ENCODE measurements at places on chromosomes 12 and 14. TPM values are rescaled to one million over a fixed set of nuclear protein-coding genes. Genes with fewer than 3 reads are reported as not detected.
A peak's percentile ranks its signal among the peaks of the same experiment; 100 is the strongest.

- no peak for DNase-seq
Measured at GRCh38 chr12:75482646-75483045, 2.1 kb downstream of the GLIPR1 start.

The FIGNL2 gene
- polyA plus RNA-seq = 1.5 TPM

The TEAD4 gene
- polyA plus RNA-seq = 86.2 TPM

DNA sequence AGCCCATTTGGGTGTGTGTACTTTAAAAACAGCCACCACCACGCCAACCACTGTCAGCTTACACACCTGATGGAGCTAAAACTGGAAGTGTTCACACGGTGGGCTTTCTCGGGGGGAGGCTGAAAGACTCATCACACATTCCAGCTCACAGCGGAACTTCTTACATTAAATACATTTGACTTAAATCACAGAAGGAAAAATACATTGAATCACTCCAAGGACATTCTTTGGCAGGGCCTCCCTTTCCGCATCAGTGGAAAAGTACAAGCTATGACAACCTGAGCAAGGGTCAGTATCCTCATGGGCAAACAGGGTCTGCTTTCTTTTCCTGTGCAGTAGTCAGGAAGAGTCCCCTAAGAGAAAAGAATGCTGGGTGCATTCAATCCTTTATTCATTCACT is 31.0 kb upstream of the TC2N start:
- peak; percentile 92 for DNase-seq

DNA sequence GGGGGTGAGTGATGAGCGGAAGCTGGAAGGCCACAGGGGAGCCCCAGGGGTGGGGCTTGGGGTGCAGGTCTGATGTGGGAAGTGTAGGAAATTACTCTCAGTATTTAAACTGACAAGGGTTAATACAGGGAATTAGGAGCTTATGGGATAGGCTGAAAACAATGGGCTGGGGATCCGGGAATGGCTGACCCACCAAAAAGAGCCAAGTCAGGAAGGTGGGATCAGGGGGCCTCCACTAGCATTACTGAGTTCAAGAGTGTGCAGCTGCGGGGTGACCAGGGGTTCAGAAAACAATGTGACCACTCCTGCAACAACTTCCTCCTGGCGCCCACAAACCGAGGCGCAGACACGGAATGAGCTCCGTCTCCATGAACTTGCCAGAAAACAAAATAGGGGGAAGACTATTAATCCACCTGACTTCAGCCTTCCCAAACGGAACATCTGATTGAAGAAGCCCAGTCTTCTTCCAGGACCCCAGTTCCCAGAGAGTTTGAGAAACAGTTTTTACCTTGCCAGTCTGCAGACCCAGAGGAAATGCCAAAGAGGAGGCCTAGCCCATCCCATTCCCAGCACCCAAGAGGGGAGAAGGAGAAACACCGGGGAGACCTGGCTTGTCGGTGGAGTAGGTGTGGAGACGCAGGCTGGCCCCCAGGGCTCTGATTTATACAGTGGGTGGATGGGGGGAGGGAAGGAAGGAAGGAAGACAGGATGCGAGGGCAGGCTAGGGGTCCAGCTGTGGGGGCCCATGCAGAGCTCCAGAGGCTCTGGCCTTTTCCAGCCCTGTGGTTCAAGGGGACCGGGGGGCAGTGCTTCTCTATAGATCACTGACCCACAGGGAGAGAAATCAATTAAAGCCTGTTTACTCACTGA is 16.5 kb upstream of the YY1 start:
- peak; percentile 39 for DNase-seq

The SLCO1B1 gene
- polyA plus RNA-seq = 0.19 TPM

DNA sequence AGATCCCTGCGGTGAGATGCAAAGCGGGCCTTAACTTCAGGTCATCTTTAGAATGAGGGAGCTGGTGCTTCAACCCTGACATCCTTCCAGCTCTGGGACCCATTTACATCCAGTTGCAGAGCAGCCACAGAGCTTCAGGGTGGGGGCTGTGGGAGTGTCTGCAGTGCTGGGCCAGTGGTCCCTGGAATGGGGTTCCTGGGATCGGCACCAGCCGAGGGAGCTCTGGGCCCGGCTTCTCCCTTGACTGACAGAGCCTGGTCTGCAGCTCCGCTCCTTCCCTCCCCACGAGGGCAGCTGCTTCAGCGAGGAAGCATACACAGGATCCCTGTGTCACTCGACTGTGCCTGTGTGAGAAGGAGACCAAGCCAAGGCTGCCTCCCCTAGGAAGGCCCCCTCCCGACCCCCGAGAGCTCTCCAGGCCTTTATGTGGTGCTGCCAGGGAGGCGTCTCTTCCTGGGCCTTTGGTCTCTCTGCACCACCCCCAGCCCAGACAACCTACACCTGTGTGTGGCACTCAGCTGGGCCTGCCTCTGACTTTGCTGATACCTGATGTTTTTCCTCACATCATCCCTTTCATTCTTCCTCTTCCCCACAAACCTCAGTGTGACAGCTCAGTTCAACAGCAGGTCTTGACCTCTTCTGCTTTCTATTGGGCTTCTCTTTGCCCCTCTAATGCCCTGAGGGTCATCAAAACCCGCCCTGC is 48.1 kb upstream of the RIN3 start:
- no peak for DNase-seq

The FAM181A gene
- 0.15 TPM for polyA plus RNA-seq

DNA sequence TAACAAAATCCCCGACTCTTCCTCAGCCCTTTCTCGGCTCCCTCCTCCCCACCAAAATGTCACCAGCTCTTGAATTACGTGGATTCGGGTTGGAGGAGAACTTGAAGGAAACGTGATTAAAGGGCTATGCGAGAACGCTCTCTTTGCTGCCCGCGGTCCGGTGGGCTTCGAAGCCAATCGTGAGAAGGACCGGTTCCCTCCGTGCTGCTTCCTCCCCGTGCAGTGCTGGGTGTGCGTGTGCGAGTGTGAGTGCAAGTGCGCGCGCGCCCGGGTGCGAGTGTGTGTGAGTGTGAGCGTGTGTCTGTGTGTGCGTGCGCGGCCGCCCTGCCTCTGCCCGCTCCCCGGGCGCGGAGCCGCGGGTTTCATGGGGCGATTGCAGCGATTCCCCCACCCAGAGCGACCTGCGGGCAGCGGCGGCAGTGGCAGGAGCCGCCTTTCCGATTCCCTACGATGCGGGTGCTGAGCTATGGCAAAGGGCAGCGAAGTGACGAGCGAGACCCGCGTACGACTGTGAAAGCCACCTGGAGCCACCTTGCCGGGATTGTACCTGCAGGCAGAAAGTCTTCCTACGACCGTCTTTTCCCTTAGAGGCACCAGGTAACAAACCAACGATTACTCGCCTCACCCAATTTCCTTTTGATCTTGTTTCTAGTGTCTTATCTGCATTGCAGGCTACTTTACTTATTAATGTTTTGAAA is 1.4 kb downstream of the LRFN5 start:
- DNase-seq = peak; percentile 51

DNA sequence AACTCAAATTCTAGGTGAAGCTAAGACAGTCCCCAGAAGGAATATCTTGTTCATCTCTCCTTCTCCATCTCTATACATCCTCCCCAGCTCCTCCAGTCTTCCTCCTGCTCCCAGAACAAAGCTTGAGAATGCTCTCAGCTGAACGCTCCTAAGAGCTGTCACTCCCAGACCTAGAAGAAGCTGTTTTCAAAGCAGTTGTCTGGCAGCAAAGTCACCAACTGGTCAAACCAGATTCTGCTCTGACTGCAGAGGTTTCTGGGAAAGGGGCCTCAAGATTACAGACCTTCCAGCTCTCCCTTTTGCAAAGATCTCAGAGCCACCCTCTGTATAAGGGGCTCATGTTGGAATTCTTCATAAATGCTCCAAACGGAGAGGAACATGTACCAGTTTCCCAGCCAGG is 9.6 kb upstream of the HSPB8 start:
- no peak for DNase-seq

DNA sequence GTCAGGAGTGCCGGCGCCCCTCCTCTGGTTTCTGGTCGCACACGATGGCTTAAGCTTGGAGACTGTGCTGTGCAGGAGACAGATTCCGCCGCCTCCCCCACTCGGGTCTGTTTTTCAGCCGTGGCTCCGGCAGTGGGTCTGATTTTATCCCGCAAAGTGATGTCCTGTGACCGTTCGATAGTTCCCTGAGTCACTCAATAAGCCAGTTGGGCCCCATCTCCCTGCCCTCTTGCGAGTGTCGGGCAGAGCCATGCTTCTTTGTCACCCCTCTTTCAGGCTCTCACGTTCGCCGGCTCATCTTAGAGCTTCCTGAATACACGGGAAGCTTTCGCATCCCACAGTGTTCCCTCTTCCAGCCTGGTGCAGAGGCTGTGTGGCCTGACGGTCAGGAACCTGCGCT is 127.8 kb upstream of the RFLNA start:
- DNase-seq = no peak

- no peak for DNase-seq
Measured at GRCh38 chr14:49581209-49582112, 4.7 kb downstream of the RPS29 start.

DNA sequence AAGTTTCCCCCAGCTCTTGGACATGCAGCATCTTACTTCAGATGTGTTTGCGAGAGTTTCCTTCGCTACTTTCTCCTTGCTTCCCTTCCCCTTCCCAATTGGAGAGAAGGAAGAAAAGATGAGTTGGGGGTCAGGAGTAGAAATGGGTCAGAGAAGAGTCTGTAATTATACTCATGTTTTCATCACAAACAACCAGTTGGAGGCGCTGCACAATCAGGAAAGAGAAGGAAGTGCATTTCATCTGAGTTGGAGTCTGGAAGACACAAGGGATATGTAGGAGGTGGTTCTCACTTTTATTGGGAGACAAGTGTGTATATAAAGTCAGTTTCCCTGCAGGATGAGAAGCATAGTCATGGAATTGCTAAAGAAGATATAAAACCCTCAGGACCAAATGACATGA is 31.3 kb upstream of the VSX2 start:
- DNase-seq = no peak

The NELL2 gene
- 2.4 TPM for polyA plus RNA-seq

The OVCH1 gene
- polyA plus RNA-seq = 0.15 TPM

The GRIN2B gene
- polyA plus RNA-seq = 0.80 TPM

DNA sequence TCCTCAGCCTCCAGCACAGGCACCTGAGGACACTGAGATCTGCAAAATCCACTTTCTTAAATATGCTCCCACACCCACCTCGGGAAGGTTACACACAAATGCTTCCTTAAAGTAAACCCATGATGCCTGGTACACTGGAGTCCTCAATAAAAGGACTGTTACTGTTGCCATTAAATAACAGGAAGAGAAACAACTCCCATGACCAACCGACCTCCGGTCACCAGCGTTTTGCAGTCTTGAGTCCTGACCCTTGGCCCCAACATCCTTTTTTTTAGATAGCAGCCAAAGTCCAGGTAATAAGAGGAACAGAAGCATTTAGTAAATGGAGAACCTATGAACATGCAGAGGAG is 42.4 kb downstream of the ITPK1 start:
- peak; percentile 47 for DNase-seq

DNA sequence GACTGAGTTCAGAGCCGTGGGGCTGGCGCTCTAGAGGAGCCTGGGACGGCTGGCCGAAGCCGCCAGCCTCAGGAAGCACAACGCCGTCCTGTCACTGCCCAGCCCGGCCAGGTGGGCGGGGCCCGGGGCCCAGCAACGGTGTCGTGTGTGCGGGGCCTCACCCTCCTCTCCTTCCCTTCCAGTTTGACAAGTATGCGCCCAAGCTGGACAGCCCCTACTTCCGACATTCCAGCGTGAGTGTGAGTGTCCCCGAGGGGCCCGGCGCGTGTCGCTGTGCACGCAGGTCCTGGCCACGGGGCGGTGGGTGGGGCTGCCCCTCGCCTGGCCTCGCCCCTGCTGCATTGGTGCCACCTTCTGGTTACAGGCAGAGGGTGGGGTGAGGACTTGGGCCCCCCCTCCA is 38.3 kb downstream of the LRCOL1 start:
- DNase-seq = no peak

DNA sequence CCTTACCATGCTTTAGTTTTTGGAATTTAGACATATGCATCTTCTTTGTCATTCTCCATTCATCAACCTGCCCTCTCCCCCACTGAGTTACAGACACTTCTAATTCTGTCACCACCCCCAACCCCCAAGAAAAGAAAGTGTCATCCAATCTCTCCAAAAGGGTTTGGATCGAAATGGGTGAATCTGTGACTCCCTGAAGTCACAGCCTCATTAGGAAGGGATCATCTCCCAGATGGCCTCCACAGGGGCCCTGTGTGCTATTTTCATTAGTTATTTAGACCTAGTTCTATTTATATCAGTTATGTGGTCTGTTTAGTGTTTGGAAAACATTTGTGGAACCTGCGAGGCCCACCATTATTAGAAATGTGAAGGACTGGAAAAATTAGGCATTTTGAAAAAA is 191.0 kb upstream of the ATP2B1 start:
- no peak for DNase-seq

DNA sequence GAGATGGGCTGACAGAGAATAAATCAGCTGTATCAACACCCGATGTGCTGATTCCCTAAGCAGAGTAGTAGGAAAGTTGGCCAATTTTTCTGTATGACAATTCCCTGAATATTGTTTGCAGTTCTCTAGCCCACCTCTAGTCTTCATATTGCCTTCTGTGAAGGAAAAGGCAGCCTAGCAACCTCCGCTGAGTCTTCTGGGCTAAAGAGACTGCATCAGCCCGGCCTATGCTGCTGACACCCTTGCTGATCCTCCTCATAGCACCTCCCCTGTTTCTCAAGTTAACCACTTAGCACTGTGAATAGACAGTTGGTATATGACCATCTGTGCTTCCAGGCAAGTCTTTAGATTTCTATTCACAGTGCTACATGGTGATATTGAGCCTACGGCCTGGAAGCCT is 161.1 kb upstream of the EGLN3 start:
- DNase-seq = no peak

- DNase-seq = no peak
Measured at GRCh38 chr14:89377544-89377943, 39.5 kb downstream of the FOXN3 start.

The IL26 gene
- not detected for polyA plus RNA-seq

The TTC6 gene
- polyA plus RNA-seq = not detected

The TAS2R42 gene
- polyA plus RNA-seq = not detected

The RPS6KL1 gene
- 6.6 TPM for polyA plus RNA-seq

GRCh38 chr14:50083467-50084337 is 32.7 kb downstream of the VCPKMT start:
- no peak for DNase-seq

DNA sequence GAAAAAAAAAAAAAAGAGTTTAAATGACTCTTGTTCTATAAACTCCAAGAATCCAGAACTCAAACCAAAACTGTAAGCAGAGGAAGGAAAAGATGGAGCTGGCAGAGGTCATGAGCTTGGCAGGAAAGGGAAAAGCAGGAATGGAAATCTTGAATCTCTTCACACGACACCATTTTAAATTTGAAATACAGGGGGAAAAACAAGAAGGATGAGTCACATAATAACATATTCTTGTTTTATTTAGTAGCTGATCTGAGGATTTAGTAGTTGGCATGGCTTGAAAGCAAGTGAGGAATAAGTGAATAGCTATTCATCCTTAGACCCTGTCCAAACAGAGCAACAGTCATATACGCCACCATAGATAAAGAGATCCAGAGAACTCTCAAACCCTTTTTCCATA is 35.0 kb downstream of the EPS8 start:
- DNase-seq = peak; percentile 51

The CIT gene
- 12.3 TPM for polyA plus RNA-seq

- no peak for DNase-seq
Measured at GRCh38 chr12:73833746-73834145, 703.9 kb upstream of the ATXN7L3B start.

The DICER1 gene
- polyA plus RNA-seq = 40.8 TPM

GRCh38 chr14:60008042-60008441 is 83.7 kb upstream of the PCNX4 start:
- no peak for DNase-seq
